Effector CD4-positive, alpha-beta T cell (primary cell): ENCODE measurements at places on chromosomes 3 and 15.
A peak's percentile ranks its signal among the peaks of the same experiment; 100 is the strongest.

GRCh38 chr15:66452971-66453580 lies 44.5 kb downstream of the SNAPC5 start:
- no peak for DNase-seq

DNA sequence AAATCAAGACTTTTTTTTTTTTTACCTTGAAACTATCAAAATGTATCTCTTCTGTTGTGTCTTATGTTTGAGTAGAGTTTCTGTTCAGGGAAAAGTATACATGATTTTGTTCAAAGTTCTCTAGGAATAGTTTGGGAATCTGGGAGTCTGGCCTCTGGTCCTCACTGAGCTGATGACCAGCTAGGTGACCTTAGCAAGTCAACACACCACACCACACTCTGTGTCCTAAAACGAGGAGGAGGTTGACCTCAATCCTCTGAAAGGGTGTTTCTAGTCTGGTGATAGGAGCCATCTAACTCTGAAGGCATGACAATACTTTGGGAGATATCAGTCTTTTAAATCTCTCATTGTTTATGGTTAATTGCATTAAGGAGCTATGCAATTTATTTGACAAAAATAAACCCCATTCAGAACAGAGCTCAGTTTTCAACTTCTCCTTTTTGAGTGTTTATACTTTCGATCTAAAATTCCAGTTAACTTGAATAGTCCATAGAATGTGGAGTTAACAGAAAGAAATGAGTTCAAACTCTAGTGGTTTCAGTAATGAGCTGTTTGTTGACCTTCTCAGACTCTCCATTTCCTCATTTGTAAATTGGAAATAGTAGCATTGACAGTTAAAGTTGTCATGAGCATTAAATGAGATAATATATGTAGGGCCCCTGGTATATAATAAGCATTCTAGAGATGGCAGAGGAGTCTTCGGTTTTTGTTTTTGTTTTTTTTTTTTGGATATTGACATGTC lies 112.2 kb upstream of the LRRN1 start:
- no peak for DNase-seq

DNA sequence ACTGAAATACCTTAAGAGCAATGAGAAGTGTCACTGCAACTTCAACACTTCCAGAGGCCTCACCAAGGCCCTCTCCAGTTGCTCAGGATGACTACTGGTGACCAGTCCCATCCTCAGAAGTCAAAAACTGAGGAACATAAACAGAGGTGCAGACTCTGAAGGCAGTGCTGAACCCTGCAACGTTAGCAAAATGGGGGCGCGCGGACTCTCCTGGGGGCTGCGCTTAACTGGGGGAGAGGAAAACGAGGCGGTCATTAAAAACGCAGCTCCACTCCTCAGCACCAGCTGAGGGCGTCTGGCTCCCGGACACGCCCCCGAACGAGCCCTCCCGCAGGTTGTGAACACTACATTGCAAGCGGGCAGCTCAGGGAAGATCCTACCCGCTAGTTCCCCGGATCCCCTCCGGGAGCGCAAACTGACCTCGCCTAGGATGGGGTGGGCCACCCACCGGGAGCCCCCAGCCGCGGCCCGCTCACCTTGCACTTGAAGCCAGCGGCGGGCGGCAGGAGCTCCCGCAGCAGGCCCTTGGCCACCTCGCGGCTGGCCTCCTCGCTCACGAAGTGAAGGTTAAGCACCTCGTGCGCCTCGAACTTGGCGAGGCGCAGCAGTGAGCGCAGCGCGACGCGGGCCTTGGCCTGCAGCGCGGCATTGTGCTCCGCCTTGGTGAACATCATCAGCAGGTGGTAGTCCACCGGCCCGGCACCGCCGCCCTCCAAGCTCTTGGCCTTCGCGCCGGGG lies 711 bp downstream of the XXYLT1 start:
- DNase-seq = no peak

- DNase-seq = no peak
Measured at GRCh38 chr3:58222161-58222724, 11.5 kb upstream of the DNASE1L3 start.

- DNase-seq = no peak
Measured at GRCh38 chr3:173410849-173411248, 13.3 kb downstream of the NLGN1 start.

DNA sequence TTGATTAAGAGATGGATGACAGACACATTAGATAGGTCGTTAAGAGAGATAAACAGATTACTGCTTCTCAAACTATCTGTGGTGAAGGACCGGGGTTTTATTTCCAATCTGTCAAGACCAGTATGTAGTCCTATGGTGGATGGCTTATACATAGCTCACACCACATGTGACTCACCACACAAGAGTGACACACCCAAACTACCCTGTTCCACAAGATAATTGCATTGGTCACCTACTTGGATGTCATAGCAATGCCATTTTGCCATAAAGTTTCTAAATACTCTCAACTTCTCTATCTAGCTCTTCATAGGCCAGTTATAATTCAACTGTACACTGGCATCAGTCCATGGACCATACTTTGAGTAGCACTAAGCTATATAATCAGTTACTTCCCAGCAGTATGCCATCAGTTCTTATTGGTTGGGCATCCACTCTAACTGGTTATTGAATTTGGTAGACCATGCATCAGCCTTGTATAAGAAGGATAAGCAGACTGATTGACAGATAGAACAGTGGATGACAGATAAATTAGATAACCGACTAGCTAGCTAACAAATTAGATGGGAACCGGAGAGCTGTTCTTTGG lies 11.6 kb downstream of the WWTR1 start:
- no peak for DNase-seq

DNA sequence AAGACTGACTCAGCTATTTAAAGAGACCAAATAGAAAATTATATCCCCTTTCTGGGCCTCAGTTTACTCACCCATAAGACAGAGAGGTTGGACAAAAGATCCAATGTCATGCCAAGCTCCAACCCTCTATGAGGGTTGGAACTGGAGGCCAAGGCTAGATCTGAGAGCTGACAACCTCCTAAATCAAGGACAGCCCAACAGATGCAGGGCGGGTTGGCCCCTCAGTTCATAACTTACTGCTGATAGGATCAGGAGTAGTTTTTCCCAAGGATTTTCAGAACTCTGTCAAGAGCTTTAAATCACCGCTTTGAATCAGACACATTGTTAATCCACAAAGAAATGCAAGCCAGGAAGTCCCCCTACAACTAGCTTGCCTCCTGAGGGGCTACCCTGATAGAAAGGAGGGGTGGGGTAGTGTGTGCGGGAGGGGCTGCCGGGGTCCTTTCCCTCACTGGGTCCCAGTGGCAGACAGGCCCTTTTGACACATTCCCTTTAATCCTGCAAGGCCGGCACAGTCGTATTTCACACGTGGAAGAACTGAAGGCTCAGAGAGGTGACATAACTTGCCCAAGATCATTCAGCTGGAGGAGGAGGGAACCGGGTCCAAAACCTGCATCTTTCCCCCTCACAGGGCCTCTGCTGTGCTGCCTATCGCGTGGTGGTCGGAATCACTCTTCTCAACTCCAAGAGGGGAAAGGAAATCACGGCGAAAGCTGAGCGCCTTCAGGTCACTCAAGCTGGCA lies 21.4 kb downstream of the BMF start:
- no peak for DNase-seq

GRCh38 chr3:143433787-143434378 lies 314.3 kb downstream of the CHST2 start:
- no peak for DNase-seq

- no peak for DNase-seq
Measured at GRCh38 chr3:124609402-124609801, 120.8 kb upstream of the UMPS start.

- DNase-seq = no peak
Measured at GRCh38 chr3:86104154-86104553, 886.8 kb downstream of the VGLL3 start.

GRCh38 chr3:31077826-31078225 lies 183.4 kb upstream of the GADL1 start:
- DNase-seq = no peak

DNA sequence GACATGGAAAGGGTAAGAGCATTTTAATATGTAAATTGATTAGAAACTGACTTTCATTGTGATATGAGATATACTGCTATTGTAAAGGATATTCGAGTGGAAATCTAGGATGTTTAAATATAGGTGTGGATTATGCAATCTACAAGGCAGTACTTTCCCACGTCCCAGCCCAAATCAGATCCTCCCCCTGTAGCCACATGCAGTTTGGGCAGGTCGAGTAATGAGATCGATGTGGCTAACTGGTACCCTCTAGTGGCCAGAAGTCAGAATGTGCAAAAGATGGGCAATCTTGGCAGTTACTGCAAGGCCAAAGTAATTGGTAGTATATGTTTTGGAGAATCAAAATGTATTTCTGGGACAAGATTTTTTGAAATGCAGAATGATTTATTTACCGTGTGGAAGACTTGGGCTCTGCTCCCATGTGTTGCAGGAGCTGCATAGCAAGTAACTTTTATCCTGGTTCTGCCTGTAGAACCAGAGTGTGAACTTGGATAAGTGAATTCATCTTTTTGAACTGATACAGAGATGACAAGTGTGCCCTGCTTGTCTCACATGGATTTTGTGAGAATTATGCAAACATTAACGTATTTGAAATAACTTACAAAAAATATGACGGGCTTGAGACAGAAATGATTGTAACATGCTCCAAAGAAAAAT lies 94.5 kb upstream of the ADAMTSL3 start:
- no peak for DNase-seq

DNA sequence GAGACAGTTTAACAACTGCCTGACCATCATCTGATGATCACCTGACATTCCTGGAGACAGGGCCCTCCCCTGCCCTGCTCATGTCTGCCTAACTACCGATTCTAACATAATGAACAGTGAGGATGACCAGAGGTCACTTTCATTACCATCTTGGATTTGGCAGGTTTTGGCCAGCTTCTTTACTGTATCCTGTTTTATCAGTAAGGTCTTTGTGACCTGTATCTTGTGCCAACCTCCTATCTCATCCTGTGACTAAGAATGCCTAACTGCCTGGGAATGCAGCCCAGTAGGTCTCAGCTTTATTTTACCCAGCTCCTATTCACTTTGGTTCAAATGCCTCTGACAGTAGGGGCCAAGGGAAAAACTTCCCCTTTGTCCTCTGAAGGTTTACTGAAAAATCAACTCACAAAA lies 40.2 kb downstream of the METTL6 start:
- no peak for DNase-seq

DNA sequence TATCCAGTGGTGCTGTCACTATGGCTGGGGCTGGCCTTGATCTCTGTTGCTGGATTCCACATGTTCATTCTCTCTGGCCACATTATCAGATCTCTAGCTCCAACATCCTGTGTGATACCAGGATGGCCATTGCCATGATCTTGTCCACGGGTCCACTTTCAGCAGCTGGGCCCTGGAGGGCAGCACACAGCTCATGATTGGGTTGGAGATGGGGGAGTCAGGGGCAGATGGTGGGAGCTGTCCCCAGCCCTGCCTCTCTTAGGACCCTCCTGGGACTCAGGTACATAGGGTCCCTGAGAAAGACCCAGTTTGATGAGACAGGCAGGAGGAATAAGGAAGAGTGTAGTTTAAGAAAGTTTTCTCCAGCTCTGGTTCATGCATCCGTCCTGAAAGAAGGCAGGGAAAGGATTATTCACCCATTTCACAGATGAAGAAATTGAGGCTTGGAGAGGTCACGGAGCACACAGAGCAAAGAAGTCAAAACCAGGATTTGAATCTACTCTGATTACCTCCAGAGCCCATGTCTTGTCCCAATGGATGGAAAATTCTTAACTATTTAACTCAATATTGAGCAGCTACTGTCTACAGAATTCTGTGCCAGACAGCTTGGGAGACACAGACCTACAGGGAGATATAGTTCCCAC lies 100.5 kb downstream of the LINGO1 start:
- no peak for DNase-seq

DNA sequence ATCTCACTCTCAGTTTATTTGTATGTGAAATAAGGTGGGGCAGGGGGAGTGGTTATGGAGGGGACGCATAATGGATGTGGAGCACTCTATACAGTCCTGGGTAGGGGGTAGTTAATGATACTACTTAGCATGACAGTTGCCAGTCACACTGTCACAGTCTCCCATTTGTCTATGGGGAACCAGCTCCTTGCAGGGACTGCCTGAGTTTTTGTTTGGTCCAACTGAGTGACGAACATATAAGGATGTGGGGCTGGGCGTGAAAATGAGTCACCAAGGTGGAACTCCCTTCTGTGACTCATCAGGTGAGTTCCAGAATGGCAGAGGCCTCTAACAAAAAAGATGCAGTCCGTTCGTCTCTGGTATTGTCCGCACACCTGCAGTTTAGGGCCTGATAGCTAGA lies 235.3 kb upstream of the ST8SIA2 start:
- peak; percentile 9 for DNase-seq

- no peak for DNase-seq
Measured at GRCh38 chr3:15528854-15529537, 7.5 kb upstream of the COLQ start.

DNA sequence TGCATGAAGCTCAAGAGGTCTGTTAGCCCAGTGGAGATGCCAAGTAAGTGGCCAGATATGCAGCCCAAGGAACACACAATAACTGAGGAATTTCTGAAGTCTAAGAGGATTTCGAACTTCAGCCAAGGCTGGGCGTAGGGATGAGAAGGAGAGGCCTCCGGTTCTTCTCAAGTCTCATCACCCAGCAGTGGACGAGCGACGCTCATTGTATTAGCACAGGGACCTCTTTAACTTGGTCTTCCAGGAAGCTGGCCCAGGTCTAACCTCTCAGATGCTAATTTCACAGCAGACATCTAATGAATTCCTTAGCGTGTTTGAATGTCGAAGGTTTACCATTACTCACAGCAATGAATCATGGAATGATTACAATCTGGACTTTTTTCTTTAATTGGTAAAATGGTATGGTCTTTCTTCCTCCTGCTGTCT lies 85.0 kb downstream of the HES1 start:
- no peak for DNase-seq

- DNase-seq = no peak
Measured at GRCh38 chr15:100186960-100187359, 154.8 kb downstream of the ADAMTS17 start.

DNA sequence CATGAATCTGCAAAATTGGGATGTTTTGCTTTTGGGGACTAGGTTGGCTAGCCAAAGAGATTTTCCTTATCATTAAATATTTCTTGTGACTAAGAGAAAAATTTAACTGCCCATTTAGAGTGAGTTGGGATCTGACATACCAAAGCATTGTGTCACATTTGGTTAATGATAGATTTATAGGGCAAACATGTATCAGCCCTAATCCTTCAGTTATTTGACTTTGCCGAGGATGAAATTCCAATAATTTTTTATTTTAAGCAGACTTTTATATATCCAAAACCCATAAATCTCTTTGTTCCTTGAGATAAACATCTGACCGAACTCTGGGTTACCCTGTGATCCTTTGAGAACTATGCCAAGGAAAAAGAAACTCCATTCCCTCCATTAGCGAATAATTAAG lies 218.9 kb downstream of the CDIN1 start:
- DNase-seq = no peak

DNA sequence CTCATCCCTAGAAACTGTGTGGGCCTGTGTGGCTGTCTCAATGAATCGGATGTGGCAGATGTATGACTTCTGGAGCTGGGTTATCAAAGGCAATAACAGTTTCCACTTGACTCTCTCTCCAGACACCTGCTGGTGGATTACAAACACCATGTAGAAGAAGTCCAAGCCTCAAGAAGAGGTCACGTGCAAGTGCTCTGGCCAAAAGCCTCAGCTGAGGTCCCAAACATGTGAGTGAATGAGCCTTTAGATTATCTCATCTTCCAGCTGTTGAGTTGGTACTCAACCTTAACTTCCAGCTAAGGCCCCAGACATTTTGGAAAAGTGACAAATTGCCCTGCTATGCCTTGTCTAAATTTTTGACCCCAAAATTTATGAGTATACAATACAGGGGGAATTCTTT lies 42.7 kb upstream of the IL12A start:
- DNase-seq = no peak
